CD8-positive, alpha-beta memory T cell (primary cell): ENCODE measurements at places on chromosomes 4 and X. TPM values are rescaled to one million over a fixed set of nuclear protein-coding genes. Genes with fewer than 3 reads are reported as not detected.

- no peak overlapping the region for H3K4me3 ChIP-seq
- no peaks in the 10 kb centered on the region for H3K4me1 ChIP-seq
- no peaks in the 10 kb centered on the region for H3K36me3 ChIP-seq
- H3K27ac ChIP-seq, result no peak overlapping the region
- no peaks in the 10 kb centered on the region for H3K27me3 ChIP-seq
- no peak for DNase-seq
Measured at GRCh38 chr4:78561677-78562076, 10.1 kb downstream of the ANXA3 start.

DNA sequence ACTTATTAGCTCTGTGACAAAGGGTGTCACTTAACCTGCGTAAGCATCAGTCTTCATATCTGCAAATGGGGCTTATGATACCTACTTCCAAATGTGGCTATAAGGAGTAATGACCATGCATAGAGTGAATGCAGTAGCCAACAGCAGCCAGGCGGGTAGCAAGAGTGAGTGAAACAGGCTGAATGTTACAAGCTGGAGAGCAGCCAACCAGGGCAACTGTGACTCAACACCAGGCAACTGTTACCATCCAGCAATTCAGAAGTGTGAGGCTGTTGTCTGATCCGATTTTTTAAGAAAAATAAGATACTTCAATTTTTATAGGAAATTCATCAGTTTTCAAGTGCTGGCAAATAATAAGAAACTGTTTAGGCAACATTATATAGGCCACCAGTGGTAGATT is 270.2 kb upstream of the TAPT1 start:
- DNase-seq, result no peak
- no peak overlapping the region for H3K27ac ChIP-seq
- H3K27me3 ChIP-seq, result no peaks in the 10 kb centered on the region
- H3K4me1 ChIP-seq, result no peaks in the 10 kb centered on the region
- no peaks in the 10 kb centered on the region for H3K36me3 ChIP-seq

DNA sequence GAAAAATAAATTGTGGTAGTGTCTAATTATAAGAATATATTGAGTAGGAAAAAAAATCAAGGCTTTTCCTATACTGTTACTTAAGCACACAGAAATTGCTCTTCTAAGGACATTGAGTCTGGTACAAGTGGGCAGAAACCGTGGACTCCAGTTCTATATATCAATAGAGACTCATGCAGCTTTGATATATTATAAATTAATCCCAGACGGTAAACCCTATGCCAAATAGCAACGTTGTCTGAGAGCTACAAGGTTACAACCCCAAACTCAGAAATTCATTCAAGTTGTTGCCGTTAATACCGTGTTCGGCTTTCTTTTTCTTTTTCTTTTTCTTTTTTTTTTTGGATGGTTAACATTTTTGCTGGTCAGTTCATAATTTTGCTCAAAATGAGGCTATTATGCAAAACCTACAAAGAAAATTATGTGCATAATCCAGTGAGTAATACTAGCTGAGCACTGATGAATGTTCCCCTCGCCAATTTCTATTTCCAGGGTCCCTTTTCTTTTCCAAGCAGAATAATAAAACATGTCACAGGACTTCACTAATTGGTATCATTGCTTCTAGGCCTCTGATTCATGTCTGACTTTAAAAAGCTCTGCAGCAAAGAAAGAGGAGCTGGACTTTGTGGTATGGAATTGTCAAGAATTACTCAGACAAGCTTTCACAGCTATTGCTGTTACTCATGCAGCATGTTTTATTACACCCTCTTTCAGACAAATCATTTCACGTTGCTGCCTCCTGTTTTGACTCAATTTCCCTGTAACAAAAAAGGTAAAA is 737.7 kb downstream of the NLGN4X start:
- H3K27ac ChIP-seq, result no peak overlapping the region
- no peaks in the 10 kb centered on the region for H3K4me1 ChIP-seq
- no peaks in the 10 kb centered on the region for H3K36me3 ChIP-seq
- H3K27me3 ChIP-seq, result no peaks in the 10 kb centered on the region
- no peak overlapping the region for H3K4me3 ChIP-seq
- no peak for DNase-seq

The UCP1 gene
- not detected for total RNA-seq

The HTN3 gene
- not detected for total RNA-seq
